Cortex of kidney (tissue), 1 donor: ENCODE measurements at places on chromosomes 2 and 18.

DNA sequence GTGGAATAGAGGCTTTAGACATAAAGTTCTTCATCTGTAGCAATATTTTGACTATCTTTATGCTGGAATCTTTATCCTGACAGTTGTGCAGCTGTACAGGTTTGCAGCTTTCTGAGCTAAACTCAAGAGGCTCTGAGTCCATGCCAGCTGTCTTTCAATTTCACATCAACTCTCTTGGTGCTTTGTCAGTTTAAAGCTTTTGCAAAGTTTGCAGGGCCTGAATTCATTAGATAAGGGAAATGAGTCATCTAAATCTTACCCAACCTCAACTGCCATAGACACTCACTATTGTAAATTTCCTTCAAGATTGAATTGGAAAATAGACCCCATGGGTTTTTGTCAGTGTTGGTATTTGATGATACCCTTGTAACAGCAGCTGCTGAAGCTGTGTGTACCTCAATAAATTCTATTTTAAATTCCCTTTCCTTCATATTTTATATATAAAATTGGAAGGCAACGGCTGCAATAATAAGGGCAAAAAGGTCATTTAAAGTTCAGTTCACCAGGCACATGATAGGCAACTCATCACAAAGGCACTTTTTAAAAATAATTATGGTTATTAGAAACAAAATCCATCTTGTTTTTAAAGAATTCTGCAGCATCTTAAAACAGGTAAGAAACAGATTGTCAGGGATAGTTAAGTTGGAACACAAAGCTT, 169.9 kb upstream of the SLC39A10 start:
- DNase-seq = no peak

DNA sequence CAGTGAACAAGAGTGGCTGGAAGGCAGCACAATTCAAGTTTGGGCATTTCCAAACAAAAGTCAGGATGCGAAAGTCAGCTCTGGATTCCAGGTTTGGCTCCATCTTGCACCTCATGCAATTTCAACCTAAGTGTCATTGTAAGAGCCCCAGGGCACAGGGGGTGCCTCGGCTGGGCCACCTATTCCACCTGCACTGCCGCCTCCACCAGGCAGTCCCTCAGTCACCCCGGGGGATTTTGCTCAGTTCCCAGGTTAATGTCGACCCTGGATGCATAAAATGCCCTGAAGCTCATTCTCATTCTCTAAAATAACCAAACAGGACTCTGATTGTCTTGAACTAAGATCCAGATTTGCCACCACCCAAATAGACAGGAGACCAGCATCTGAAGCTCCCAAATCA, 77.6 kb downstream of the EDAR start:
- no peak for DNase-seq

GRCh38 chr2:199679883-199680282, 171.1 kb downstream of the FTCDNL1 start:
- DNase-seq = no peak

GRCh38 chr2:871926-872680, 78.5 kb upstream of the SNTG2 start:
- no peak for DNase-seq

DNA sequence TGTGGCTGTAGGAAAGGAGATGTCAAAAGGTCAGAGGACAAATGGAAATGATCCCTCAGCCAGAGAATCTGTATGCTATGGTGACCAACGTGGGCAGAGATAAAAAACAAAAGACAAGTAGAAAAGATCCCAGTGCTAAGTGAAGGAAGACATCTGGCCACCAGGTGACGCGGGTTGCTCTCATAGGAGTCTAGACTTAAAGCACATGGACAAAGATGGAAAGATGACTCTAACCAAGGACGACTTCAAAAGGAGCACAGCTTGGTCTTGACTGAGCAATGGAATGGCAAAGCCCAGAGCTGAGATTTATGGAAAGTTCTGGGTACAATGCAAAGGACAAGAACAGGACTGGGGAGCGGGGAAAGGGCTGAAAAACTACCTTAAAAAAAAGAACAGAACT, 96.8 kb downstream of the CLIP4 start:
- DNase-seq = no peak

GRCh38 chr2:158042245-158042644, 59.4 kb upstream of the UPP2 start:
- no peak for DNase-seq

DNA sequence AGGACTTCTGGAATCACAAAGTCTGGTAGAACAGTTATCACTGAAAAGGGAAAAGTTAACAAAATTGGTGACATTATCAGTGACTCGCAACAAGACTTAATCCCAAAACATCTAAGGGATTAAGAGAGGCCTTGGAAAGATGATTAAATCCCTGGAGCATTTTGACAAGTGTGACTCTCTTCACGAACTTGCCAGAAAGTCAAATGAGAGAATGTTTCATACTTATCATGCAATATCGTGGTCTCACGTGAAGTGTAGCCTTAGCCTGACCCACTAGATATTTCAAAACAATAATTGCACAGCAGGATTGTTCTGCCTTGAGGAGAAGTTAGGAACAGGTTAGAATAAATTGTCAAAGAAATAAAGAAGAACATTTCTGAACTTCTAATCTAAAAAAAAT, 104.5 kb downstream of the COL6A3 start:
- DNase-seq = no peak

- no peak for DNase-seq
Measured at GRCh38 chr2:172924097-172924660, 151.5 kb upstream of the MAP3K20 start.

DNA sequence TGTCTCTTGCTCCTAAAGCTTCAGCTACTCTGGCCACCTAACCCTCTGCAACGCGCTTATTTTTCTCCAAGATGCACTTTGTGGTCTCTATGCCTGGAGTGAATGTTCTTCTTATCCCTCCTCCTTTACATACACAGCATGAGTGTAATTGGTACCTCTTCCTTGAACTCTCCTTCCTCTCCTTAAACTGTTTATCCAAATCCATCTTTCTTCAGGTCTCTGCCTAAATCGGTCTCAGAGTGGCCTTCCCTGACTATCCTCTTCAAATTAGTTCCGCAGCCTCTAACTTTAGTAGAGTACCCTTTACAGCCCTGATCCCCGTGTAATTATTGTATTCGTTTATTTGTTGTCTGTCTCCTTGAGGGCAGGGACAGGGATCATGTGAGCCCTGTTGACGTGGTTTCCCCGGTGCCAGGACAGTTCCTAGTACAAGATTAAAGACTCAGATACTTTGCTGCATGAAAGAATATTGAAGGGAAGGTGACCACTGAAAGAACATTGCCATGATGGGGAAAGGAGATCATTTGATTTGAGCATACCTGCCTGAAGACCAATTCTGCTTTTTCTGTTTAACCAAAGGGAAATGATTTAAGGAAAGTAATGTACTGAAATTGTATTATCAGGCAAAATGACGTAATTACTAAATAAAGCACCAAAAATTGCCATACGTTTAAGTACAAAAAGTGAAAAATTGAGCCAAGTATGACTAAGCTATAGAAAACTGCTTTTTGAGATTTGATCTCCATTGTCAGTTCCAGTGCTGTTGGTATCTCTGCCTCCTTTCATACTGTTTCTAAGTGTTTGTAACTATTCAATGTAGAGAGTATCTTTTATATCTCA, 1.2 kb downstream of the CNOT9 start:
- no peak for DNase-seq

DNA sequence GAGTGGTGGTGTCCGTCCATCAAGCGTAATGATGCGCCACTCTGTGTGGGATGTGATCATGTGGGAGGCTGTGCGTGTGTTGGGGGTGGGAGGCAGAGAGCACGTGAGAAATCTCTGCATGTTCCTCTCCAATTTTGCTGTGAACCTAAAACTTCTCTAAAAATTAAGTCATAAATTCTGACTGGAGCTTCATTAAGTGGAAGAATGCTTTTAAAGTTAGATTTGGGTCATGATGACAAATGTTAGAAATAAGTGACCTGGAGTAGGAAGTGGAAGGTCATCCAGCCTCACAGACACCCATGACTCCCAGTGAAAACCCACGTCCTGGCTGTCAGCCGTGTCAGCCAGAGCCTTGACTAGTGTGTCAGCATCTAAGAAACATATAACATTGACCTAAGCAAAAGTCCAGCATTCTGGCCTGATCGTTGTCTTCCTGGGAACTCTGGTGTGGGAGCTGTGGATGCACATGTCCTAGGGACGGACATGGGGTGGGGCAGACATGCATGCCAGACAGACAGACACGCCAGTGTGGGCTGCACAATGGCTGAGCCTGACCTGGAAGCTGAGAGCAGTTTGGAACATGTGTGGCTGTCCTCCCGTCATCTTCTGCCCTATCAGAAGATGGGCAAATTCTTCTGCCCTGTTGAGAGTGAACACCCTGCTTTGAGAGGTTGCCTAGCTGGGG, 245.6 kb downstream of the FAM210A start:
- no peak for DNase-seq

- no peak for DNase-seq
Measured at GRCh38 chr2:226581661-226582060, 218.0 kb downstream of the IRS1 start.

- no peak for DNase-seq
Measured at GRCh38 chr2:228709788-228710371, 528.4 kb upstream of the SPHKAP start.

- DNase-seq = no peak
Measured at GRCh38 chr18:10750191-10751035, 224.6 kb downstream of the NAPG start.

GRCh38 chr2:159130302-159130701, 156.2 kb downstream of the WDSUB1 start:
- no peak for DNase-seq

DNA sequence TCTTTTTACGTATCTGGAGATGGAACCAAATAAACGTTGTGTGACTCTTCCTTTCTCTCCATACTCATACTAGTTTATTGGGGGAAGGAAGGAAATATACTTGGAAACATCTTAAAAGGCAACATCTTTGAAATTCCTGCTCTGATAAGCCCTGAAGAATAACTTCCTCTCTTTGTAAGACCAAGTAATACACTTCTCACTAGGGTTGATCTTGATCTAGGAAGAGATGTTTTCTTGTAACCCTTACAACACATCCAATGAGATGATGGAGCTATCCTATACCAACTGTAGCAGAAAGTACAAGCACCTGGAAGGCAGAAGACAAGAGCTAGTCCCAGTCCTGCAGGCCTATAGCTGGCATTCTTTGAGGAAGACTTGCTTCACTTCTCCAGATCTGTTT, 2.0 kb downstream of the ANKRD44 start:
- no peak for DNase-seq

DNA sequence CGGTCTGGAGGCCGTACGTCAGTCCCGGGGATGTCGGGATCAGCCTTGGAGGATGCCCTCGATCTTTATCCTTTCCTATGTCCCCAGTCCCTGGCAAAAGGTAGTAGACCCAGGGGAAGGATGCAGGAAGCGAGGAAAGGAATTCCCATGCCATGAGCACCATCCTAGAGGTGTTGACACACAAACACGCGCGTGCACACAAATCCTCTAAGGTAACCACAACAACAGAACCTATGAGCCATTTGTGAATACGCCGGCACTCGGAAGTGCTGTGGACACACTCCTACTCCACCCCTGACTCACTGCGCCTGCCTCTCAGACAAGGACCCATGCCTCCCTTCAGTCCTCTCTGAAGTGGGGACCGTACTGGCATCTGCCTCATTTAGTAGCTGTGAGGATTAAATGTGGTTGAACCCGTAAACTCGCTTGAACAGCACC, 11.3 kb upstream of the MLPH start:
- no peak for DNase-seq

DNA sequence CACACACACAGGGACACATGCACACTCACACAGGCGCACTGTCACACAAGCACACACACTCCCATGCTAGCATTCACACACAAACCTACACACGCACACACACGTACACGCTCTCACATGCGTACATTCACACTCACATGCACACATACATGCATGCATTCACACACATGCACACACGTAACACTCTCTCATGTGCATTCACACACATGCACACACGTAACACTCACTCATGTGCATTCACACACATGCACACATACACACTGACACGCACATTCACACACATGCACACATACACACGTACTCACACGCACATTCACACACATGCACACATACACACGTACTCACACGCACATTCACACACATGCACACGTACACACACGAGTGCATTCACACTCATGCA, 16.3 kb downstream of the ADI1 start:
- DNase-seq = no peak

DNA sequence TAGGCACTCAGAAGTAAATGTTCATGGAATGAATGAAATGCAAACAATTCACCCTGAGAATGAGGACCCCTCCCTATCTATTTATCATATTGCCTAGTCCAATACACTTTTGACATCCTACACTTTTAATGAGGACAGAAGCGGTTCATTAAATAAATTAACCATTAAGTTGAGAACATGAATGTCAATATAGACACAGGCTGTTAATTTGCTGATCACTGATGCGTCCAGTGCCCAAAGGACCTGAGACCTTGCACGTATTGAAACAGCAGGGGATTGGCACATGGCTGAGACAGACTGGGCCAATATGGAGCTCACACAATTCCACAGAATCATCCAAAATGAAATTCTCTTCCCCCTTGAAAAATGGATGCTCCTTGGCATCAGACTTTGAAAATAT, 430.0 kb downstream of the SLC4A3 start:
- no peak for DNase-seq

- DNase-seq = no peak
Measured at GRCh38 chr2:133411857-133412256, 156.4 kb downstream of the NCKAP5 start.

DNA sequence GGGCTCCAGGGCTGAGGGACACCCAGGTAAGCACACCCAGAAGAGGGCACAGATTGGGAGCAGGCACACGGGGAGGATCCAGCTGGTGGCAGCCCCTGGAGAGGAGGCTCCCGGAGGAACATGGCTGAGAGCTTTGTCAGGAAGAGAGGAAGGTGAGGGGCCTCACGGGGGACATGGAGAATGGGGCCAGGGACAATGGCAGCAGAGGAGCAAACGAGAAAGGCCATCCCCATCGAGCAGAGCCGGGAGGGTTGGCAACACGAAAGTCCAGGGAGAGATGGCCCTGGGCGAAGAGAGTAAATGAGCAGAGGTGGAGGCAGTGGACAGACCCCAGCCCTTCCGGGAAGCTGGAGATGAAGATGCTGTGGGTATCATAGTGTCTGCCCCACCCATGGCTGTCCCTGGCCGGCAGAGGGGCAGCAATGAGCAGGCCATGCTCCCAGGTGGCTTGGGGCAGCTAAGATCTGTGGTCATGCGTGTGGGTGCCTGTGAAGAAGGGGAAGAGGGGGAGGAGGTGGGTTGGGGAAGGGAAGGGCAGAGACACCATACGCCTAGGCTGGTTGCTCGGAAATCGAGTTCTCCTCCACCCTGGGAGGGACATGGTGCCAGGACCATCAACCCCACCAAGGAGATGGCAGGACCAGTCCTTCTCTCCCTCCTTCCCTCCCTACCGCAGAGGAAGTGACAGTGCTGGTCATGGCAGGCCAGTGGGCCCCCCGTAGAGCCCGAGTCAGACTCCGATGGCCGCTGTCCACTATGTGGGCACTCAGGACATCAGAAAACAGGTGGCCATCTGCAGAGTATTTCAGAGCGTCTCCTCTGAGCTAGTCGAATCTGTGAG, 191.7 kb downstream of the NDUFA10 start:
- no peak for DNase-seq
